ENCODE measurements at places on chromosomes 3 and 15.

- no peak for DNase-seq
Observed at GRCh38 chr3:87287011-87287410, 10.6 kb upstream of the POU1F1 start.

DNA sequence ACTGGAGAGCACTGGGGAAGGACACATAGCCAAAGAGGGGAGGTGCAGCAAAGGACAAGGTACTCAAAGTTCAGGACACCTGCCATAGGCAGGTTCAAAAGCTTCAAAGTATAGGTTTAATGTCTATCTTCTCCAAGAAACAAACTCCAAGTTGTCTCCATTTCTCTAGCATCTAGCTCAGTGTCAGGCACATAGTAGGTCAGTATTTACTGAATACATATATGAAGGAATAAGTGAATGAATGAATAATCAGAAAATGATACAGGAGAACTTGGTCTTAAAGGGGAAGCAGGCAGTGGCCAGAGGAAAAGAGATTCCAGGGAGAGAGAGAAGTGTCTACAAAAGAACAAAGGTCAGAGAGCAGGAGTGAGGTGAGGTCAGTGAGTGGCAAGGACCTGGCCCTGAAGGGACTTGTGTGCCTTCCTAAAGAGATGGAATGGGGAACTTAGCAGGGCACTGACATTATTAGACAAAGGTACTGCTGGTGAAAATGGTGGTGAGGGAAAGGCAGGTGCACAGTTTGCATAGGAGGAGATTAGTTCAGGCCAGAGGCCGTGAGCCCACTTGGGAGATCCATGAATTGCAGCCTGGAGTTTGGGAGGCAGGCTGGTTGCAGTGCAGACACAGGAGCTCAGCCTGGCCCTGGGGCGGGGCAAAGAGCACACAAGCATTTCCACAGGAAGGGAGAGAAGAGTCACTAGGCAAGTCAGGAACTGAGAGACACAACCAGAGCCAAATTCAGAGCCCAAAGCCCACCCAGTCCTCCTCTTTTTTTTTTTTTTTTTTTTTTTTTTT lies 21.4 kb downstream of the TBC1D2B start:
- DNase-seq: no peak

GRCh38 chr3:159733194-159733860 lies 255.3 kb upstream of the IL12A start:
- no peak for DNase-seq

- DNase-seq: no peak
Observed at GRCh38 chr3:112333381-112334317, 693 bp downstream of the CD200 start.

DNA sequence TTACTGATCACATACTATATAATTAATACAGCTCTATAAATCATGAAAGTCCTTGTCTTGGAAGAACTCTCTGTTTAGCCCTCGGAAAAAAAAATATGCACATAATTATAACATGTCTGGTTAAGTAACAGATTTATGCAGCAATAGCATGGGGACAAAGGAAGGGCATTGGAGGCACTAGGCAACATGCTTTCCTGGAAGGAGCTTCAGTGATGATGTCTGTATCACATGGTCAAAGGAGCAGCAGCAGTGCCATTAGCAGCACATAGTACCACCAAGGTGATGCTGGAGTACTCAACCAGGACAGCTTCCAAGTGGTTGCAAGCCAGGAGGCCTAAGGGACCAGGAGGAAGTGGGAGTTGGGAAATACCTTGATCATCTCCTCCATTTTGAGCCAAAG lies 36.3 kb upstream of the PHLDB2 start:
- DNase-seq: no peak

- DNase-seq: peak; percentile 59
Observed at GRCh38 chr3:179196098-179196497, 47.9 kb downstream of the PIK3CA start.

Measured in central memory CD4-positive, alpha-beta T cell (primary cell).